ENCODE measurements at places on chromosomes 11 and 22.

GRCh38 chr11:122756417-122756816 lies 81.9 kb upstream of the CRTAM start:
- DNase-seq = no peak

- no peak for DNase-seq
Observed at GRCh38 chr11:86143087-86144030, 74.5 kb upstream of the PICALM start.

- peak; percentile 28 for DNase-seq
Observed at GRCh38 chr11:2837096-2837601, 48.4 kb downstream of the CDKN1C start.

- DNase-seq = no peak
Observed at GRCh38 chr11:26700574-26701235, 21.2 kb downstream of the SLC5A12 start.

DNA sequence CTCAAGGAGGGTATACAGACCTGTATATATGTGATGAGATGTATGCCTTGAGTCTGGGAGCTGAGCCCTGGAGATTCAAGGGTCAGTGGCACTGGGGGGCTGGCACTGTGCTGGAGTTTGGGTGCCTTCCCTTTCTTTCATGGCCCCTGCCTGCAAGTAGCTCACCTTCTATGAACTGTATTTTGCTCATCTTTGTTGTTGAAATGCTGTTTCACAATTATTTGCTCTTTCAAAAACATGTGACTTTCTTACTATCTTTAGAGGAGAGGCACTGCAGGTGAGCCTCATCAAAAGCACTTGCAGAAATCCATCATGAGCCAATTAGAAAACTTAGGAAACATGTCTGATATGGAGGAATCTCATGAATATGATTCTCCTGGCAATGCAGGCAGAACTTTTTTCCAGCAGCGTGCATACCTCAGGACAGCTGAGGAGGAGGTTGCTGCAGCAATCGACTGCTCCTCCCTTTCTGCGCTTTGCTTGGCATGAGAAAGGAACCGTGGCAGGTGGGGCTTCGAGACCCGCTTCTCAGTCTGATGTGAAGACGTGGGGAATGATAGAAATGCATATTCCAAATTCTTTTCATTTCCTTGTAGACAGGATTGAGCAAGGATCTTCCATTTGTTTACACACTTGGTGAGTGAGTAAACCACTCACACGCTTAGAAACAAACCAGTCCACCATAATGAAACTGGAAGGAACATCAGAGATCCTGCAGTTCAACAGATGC lies 178.4 kb upstream of the E2F8 start:
- DNase-seq = no peak

GRCh38 chr22:44535362-44536095 lies 37.5 kb upstream of the RTL6 start:
- no peak for DNase-seq

DNA sequence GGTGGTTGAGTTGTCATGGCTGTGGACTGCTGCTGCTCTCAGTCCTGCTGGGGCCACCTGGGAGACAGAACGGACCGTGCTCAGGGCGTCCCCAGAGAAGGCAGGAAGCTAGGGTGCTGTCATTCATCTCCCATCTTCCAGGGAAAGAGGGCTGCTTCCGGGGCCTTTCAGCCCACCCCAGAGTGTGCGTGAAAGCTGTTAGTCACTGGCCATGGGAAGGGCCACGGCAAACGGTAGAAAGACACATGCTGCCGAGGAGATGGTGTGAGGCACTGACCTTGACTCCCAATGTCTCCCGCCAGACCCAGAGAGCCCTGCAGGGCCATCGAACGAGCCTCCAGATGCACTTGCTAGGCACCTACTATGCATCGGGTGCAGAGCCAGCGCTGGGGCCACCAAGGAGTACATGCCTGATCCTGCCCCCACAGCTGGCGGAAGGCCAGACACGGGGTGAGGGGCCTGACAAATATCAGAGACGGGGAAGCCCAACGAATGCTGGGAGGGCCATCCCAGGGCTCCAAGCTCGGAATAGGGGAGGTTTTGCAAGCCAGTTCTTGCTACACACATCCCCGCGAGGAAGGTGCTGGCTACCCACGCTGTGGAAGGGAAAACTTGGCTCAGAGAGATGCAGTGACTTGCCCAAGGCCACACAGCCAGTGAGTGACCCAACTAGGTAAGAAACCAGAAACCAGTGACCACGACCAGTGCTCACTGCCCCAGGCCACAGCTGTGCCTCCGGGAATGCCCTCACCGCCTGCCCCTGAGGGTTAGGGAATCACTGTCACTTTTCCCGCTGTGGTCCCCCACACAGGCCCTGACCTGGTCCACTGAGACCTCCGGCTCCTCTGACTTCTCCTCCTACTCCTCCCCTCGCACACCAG lies 10.1 kb downstream of the RAC2 start:
- no peak for DNase-seq

DNA sequence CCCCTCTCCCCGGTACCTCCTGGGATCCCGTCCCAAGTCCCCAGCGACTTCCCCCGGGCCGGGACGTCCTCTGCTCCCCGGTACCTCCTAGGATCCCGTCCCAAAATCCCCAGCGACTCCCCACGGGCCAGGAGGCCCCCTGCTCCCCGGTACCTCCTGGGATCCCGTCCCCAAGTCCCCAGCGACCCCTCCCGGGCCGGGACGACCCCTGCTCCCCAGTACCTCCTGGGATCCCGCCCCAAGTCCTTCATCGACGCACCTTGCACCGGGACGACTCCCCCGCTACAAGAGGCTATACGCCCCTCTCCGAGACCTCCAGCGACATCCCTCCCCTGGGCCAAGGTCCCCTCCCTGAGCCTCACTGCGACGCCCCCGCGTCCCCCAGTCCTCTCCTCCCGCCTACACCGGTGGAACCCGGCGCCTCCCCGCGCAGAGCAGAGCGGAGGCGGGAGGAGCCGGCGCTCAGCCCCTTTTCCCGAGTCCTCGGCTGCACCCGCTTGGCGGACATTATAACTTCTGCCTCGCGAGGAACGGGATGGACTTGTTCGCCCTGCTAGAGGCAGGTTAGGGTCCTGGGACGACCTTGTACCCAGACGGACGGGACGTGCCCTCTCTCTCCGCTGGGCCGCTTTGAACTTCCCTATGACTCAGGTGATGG lies 912 bp downstream of the KREMEN1 start:
- no peak for DNase-seq

DNA sequence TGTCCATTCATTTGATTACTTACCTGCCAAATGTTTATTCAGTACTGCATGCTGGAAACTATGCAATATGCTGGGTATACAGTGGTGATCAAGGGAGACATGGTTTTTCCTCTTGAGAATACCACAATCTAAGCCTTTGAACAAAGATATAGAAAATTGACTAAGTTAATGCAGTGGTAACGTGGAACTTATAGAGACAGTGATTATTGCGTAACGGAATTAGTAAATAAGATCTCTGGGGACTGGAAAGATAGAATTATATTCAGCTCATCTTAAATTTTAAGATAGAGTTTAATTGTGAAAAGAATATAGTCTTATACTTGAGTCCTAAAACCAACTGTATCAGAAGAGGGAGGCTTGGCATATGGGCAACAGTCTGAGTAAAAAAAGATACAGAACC lies 129.5 kb downstream of the UVRAG start:
- no peak for DNase-seq

DNA sequence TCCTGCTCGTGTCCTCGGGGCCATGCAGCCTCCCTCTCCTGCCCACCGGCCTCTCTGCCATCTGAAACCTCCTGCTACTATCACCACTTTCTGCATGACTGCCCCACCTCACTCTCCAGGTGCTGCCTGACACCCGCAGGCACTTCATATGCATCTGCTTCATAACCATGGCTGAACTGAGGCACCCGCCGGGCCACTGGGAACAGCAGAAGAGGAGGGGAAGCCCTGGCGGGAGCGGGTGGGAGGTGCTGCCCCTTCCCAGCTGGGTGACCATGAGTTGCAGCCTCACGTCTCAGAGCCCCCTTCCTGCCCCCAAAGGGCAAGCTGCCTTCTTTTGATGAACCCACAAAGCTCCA lies 21.7 kb upstream of the PICK1 start:
- DNase-seq = no peak

- no peak for DNase-seq
Observed at GRCh38 chr11:81970886-81971285, 762.8 kb downstream of the FAM181B start.

- DNase-seq = no peak
Observed at GRCh38 chr11:36016263-36016662, 72.4 kb downstream of the LDLRAD3 start.

DNA sequence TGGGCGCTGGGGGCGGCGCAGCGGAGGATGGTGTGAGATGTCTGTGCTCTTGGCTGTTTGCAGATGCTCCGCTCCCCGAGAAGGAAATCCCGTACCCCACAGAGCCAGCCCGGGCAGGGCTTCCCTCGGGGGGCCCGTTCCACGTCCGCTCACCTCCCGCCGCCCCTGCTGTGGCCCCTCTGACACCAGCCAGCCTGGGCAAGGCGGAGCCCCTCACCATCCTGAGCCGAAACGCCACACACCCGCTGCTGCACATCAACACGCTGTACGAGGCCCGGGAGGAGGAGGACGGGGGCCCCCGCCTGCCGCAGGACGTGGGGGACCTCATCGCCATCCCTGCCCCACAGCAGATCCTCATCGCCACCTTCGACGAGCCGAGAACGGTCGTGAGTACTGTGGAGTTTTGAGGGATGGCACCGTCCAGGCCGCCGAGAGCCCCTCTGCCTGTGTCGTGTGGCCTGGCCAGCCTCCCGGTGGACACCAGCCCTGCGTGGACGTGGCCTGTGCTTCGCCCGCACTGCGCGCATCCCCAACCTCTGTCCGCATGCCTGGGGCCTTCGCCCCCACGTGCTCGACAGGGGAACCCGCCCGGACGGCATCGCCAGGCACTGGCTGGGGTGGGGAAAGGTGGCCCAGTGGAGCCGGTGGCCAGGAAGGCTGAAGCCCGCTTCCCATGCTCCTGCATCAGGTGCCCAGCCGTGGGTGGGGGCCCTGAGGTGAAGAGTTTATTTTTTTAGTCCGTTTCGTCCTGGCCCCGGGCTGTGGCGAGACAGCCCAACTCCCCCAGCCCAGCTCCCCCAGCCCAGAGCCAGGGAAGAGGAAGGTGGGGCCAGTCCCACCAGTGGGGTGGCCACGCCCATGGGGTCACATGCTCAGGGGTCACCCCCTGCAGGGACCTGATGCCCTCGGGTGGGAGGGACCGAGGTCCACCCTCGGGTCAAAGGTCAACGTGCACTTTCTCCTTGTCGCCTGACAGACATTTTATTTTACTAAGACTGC lies 6.5 kb upstream of the TRABD start:
- no peak for DNase-seq

DNA sequence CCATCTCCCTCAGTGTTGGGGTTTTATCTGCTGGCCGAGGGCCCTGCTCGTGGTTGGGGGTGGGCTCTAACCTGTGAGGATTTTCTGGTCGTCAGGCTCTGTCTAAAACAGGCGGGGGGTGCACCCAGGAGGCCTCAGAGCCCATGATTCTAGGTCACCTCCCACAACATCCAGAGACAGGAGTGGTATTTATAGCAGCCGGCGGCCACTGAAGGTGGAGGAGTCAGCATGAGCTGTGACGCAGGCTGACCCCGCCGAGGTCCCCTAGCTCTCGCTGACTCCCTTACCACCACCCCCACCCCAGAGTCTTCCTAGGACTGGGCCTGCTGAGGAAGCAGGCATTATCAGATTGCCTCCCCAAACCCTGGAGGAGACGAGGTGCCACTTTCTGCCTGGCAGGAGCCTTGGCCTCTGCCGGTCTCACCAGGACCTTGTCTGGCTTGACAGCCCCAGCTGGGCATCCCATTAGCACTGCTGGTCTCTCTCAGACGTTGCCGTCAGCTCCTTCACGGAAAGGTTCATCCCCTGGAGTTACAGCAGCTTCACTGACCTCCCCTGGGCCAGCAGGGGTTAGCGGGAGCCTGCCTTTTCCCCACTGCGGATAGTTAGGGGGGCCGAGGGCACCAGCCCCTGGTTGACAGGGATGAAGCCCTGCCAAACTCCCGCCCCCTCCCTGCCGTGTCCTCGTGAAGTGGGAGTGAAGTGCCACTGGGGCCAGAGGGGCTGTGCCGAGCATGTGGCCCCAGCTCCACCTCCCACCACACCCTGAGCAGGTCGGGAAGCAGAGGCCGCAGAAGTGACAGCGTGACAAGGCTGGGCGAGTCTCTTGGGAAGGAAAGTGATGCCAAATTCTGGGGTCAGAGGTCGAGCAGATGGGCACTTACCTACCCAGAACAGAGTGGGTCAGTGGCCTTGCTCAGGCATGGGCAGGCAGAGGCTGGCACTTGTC lies 26.5 kb downstream of the DAGLA start:
- no peak for DNase-seq

DNA sequence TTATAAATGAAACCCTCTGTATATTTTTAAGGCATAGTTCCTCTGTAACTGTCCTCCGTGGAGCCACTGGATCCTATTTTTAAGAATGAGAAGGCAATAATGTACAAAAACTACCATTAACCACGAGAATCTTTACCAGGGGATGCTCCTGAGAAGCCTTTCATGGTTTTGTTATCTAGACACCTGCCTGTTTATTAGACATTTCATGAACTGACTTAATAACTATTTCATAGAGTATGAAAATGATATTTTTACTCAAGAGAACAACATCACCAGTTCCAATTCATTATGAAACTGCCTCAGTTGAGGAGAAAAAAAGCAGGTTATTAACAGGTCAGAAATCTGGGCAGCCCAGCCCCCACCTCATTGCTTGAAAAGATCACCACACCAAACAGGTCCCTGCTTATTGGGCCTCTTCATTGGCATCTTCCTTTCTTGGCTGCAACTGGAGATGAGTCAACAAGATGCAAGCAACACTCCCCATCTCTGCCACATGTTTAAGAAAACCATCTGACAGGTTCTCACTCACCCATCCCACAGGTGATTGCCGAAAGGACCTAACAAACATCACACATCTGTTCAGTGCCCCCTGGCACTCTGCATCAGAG lies 27.8 kb downstream of the ETS1 start:
- no peak for DNase-seq

DNA sequence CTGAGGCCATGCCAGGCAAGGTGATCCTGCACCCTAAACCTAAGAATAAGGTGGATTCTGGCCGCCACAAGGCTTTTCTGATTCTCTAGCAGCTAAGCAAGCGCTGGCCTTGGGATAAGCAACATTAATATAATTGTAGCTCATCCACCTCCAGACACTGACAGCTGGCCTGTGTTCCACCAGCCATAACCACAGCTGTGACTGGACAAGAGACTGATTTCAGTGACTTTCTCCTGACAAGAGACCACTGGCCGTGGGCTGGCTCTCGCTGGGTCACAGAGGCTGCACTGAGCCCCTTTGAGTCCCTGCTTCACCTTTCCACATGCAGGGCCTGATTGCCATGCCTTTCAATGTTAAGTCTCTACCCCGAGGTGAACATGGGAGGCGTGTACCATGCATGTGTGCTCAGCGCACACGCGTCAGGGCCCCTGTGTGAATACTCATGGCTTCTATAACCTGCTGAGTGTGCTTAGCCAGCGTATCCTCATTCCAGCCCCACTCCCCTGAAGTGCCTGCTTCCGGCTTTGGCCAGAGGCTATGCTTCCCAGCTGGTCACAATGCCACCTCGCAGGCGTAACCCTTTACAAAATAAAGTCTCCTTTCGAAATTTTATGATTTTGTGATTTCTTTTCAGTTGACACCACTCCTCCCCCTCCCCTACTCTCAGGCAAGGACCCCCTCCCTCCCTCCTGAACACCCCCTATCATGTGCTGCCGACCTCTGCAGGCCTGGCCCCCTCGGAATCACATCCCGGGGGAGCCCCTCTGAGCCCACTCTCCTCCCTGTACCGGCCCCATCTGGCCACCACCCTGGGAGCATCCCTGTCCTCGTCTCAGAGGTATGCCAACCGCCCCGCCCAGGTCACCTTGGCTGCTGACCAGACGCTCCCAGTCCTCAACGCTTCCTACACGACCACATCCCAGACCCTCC lies 128.1 kb downstream of the CTTN start:
- DNase-seq = no peak

Measured in A549 (cell line).